ENCODE measurements at places on chromosomes 7 and 10. TPM values are rescaled to one million over a fixed set of nuclear protein-coding genes. Genes with fewer than 3 reads are reported as not detected.

GRCh38 chr7:120916121-120916520, 34.5 kb upstream of the ING3 start:
- DNase-seq: no peak

- DNase-seq: no peak
Observed at GRCh38 chr10:27741173-27742091, 4.2 kb downstream of the MKX start.

- no peak for DNase-seq
Observed at GRCh38 chr10:84159076-84159685, 14.4 kb upstream of the GPR15LG start.

GRCh38 chr7:122886357-122887081, at the start of gene CADPS2:
CADPS2 (minus strand) TSS chr7:122886460; CDS start chr7:122886337, 123 bp downstream.
- DNase-seq: no peak

GRCh38 chr10:3102720-3103427, 35.5 kb downstream of the PFKP start:
- no peak for DNase-seq

DNA sequence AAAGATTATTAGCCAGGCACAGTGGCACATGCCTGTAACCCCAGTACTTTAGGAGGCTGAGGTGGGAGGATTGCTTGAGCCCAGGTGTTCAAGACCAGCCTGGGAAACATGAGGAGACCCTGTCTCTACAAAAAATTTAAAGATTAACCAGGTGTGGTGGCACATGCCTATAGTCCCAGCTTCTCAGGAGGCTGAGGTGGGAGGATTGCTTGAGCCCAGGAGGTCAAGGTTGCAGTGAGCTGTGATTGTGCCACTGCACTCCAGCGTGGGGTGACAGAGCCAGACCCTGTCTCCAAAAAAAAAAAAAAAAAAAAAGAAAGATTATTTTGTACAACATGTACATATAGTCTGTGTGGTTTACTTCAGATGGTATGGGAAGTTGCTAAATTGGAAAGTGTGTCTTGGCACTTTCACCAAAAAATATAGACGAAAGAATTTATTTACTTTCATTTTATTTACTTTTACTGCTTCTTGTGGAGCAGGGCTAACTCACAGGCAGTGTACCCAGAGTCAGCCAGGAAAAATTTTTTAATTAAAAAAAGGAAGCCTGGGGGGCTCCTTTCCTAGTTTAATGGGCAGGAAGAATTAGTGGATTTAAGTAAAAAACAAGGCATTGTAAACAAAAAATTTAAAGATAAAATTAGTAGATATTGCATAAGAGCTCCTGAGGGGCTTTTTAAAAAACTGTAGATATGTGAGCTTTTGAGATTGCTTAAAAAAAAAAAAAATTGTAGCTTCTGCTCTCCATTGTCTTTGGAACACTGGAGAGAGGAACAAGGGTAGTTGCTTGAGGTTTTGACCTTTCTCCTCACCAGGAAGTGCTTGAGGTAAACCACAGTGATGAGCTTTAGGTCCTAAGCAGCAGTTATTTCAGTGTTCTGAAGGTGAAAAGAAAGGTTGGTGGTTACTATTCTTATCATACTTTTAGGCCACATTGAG, 44.6 kb upstream of the VDAC2 start:
- no peak for DNase-seq

- no peak for DNase-seq
Observed at GRCh38 chr7:157645539-157645938, 308.7 kb downstream of the DNAJB6 start.

DNA sequence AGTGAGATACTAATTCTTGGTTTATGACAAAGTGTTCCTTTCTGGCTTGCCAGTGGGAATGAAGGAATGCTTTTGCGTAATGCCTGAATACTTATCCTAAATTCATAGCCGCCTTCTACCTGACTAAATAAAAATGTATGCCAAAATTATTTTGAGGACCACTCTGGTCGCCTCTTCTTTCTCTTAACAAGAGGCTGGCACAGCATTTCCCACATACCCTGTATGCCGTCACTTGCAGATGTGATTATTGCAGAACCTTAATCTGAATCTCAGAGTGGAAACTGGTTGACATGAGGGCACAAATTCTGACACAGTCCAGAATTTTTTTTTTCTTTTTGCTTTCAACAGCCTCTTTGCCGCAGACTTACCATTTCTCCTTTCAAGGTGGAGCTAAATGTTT, 124.6 kb upstream of the GLCCI1 start:
- no peak for DNase-seq

- DNase-seq: no peak
Observed at GRCh38 chr7:16509829-16510228, 16.8 kb upstream of the LRRC72 start.

DNA sequence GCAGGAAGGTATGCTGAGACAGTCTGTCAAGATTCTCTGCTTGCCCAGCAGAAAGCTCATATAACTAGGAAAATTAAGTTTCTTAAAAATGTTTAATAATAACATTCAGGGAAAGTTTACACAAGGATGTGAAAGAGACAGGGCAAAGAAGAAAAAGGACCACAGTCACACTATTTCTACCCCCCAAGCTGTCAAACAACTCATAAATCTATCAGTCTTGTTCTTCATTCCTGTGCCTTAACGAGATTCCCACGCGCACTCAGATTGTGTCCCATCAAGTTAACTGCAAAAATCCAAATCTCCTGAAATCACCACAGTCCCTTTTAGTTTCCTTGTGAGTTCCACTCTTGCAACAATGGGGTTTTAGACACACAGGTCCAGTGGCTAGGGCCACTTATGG, 14.9 kb downstream of the CUL2 start:
- no peak for DNase-seq

- DNase-seq: no peak
Observed at GRCh38 chr10:36450380-36450779, 675.0 kb upstream of the ANKRD30A start.

GRCh38 chr10:13039761-13040160, 38.2 kb upstream of the CCDC3 start:
- no peak for DNase-seq

- no peak for DNase-seq
Observed at GRCh38 chr7:25386311-25386744, 158.0 kb upstream of the NPVF start.

- no peak for DNase-seq
Observed at GRCh38 chr7:505171-505570, 14.5 kb downstream of the PDGFA start.

- no peak for DNase-seq
Observed at GRCh38 chr7:110839866-110840265, 251.1 kb upstream of the LRRN3 start.

The FAM25G gene
- total RNA-seq: not detected

The EPDR1 gene
- 0.62 TPM for total RNA-seq

The PNLIPRP1 gene
- not detected for total RNA-seq

The NPC1L1 gene
- not detected for total RNA-seq

The UNCX gene
- total RNA-seq: not detected

The RBAK gene
- 14.1 TPM for total RNA-seq

The CYP26C1 gene
- total RNA-seq: not detected

The MOGAT3 gene
- total RNA-seq: not detected

The GNG11 gene
- total RNA-seq: not detected

The LMOD2 gene
- total RNA-seq: not detected
